Activated naive CD4-positive, alpha-beta T cell (primary cell): ENCODE measurements at places on chromosomes 7 and 10.
A peak's percentile ranks its signal among the peaks of the same experiment; 100 is the strongest.

DNA sequence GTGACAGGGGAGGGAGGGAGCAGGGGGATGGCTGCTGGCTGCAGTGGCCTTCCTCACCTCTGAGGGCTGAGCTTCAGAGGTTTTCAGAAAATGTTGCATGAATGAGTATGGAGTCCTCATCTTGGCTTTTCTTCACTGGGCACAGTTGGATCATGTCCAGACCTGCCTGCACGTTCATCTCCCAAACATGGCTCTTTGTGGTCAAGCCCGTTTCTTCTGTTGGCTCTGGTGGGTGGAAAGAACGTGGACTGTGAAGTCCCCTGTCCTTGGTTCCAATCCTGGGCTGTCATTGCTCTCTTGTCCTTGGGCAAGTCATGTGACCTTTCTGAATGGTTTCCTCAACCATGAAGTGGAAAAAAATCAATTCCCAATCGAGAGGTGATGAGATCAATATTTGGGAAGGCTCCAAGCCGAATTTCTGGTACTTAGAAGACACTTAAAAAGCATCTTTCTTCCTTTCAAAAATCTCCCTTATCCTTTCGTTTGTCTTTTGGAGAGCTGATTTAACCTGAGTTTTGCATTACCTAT lies 34.5 kb downstream of the TSPAN14 start:
- DNase-seq: no peak

DNA sequence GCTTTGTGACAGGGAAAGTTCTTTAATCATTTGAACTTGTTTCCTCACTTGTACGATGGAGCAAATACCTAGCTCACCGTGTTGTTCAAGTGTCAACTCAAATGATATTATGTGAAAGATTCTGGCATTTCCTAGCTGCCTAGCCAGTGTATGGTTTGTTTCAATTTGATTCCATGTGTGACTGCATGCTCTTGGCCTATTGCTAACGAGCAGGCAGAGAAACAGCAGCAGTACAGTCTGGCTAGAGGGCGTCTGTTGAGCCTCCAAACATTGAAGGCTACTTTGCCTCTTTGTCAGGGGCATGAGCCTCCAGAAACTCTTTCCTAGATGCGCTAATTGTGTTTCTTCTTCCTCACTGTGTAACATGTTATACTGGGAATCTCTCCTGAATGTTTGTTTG lies 417.4 kb downstream of the EXOC4 start:
- no peak for DNase-seq

GRCh38 chr7:48868916-48869315 lies 55.4 kb upstream of the CDC14C start:
- no peak for DNase-seq

DNA sequence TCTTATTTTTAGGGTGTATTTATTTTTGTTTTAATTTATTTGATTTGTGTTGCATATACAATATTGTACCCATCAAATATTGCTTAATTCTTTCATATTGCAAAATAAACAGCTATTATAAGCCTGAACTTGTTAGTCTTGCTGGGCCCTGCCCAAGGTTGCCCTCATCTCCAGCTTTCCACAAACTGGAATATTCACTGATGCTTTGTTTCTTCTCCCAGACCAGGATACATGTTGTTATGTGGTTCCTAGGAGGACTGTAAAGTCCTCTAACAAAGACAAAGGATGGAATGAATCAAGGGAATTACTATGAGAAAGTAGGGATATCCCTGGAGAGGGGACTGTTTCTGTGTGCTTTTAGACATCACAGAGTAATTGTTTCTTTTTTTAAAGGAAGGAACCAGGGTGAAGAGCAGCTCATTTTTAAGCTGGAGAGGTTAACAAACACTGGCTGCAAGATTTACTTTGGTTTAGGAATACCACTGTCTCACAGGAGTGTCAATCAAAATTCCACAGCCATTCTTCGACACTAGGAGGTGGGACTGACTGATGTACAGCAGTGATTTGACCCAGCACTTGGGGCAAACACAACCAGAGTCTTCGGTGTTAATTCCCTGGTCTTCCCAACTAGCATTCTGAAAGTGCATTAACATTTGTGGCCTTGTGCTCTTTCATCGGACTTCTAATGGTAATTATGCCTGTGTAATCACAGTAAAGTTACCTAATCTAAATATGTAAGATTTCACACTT lies 14.8 kb upstream of the CD36 start:
- DNase-seq: no peak

DNA sequence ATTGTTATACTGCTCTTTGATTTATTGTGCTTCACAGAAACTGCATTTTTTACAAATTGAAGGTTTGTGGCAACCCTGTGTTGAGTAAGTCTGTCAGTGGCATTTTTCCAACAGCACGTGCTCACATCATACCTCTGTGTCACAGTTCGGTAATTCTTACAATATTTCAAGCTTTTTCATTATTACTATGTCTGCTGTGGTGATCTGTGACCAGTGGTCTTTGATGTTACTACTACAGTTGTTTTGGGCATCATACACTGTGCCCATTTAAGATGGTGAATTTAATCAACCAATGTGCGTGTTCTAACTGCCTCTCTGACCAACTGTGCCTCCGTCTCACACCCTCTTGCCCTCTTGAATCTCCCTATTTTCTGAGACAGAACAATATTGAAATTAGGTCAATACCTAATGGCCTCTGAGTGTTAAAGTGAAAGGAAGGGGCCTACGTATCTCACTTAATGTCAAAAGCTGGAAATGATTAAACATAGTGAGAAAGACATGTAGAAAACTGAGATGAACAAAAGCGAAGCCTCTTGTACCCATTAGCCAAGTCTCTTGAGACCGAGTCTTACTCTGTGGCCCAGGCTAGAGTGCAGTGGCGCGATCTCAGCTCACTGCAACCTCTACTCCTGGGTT lies 20.2 kb upstream of the ASL start:
- no peak for DNase-seq

GRCh38 chr10:8095959-8096358 lies 41.5 kb downstream of the GATA3 start:
- DNase-seq: no peak

- no peak for DNase-seq
These were observed 50.6 kb downstream of the MGMT start for GRCh38 chr10:129517680-129518057.

DNA sequence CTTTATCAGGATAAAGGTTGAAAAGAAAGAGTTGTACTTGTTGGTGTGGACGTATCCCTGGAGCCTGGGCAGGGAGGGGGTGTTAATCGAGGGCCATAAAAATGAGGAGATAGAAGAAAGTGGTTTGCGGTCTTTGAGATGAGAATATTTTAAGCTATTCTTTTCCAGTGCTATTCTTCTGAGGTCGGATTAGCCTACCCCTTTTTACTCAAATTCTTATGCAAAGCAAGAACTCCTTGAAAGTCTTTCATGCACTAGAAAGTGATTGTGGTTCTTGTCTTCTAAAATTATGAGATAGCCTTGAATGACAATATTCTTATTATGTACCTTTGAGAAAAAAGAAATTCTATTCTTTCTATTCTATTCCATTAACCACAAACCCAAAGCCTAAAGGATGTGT lies 201.3 kb upstream of the SEMA3C start:
- no peak for DNase-seq

DNA sequence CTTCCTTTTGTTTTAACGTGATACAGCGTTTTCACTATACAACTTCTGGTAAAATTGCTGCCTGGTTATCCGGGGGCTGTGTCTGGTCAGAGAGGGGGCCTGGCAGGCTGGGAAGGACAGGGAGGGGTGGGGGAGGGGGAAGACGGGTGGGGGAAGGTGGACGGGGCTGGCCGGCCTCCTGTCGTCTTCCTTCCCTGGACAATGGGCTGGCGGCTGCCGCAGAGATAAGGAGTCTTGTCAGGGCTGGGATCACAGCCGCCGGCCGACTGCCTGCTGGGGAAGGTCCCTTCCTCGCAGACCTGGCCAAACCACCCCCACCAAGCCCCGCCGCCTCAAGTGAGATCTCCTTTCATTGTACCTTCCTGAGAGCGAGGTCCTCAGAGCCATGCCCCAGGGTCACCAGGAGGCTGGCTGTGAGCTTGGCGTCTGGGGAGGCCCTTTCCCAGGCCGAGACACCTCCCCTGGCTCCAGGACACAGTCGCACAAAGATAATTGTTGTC lies 151.2 kb upstream of the TNRC18 start:
- no peak for DNase-seq

GRCh38 chr10:21431799-21432198 lies 93.7 kb downstream of the SKIDA1 start:
- no peak for DNase-seq

DNA sequence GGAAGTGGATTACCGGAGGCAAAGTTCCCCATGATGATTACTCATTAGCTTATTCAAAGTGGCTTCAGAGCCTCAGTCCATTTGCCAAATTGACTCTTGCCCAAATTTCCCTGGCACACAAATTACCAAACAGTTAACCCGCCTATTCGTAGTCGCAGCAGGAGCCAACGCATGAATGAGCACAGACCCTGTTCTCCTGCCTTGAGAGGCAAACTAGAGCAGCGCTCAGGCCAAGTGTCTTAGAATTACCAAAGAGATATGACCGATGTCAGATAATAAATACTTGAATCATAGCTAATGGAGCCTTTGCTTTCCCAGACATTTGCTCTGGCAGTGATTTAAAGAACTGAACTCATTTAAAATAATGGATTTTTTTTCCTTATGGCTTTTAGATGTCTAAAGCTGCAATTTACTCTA lies 64.9 kb downstream of the CTTNBP2 start:
- DNase-seq: no peak

- DNase-seq: no peak
These were observed 210.7 kb downstream of the TRIL start for GRCh38 chr7:28747404-28747803.

DNA sequence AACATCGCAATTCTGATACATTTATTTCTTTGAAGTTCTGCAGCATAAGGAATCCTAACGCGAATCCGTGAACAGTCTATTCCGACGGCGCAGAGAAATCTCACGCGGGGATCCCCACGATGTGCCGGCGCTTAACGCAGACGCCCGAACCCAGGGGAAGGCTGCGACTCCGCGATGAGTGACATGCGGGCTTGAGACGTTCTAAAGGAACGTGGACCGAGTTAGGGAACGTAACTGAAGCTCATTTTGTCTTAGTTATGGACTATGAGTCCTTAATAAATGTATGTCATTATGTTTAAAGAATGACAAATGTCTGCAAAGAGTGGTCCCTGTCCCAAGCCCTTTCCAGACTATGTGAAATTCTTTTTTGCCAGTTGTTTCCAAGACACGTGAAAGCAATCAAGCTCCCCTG lies 995 bp upstream of the PARD3 start:
- no peak for DNase-seq

DNA sequence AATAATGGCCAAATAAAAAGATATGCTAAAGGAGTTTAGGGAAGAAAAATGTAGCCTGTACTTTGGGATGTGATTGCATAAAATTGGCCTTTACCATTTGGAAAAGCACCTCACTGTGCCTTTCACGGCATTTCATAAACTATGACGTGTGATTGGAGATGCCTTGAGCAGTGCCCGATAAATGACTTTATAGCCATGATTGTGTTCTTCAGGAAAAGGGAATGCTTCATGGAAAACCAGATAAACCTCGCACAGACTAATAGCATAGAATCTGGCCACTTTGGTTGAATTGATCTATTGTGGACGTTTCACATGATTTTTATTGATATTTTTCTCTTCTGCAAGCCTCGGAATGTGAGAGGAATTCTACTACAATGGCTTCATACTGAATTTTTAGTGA lies 502.0 kb upstream of the MKI67 start:
- no peak for DNase-seq

GRCh38 chr7:17989546-17989945 lies 38.1 kb downstream of the PRPS1L1 start:
- no peak for DNase-seq

DNA sequence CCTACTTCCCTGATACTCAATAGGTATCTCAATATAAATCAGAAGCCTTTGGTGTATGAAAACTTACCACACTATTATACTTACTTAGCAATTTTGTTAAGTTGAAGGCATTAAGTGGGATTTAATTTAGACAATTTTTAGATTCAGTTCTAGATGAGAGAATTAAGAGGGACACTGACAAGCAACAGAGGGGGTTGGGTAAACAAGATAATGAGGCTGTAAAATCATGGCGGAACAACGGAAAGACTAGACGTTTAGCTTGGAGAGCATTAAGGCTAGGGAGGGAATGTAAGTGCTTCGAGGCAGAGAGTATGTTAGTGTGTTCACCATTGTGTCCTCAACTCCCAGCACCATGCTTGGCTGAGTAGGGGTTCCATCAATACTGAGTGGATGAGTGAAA lies 71.3 kb downstream of the DENND11 start:
- DNase-seq: no peak

- DNase-seq: no peak
These were observed 11.0 kb upstream of the PDCD4 start for GRCh38 chr10:110860576-110861241.

DNA sequence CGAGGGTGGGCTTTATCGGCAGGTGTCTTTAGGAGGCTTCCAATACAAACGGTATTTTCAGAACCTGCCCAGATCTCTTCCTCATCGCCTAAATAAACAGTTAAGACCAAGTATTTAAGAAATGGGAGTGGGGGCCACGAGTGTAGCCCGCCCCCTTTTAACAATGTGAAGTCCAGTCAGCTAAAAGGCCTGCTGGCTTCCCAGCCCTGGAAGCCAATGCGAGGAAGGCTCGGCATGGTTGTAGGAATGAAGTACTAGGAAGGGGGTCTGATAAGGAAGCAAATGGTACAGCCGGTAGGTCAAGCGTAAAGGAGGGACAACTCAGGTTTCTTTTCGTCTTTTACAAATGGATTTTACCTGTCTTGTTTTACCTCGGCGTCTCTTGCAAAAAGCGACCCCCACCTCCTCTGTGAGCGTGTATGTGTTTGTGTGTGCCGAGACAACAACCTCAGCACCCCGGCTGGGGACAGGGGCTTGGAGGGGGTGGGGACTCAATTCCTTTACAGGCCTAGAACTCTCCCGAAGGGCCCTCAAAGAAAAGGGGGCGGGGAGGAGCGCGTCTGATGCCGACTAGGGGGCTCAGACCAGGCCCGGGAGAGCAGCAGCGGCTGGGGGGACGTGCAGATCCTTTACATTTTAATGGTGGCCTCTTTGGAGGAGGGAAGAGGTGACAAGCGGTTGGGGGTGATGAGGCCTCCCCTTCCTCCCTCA lies 147.6 kb downstream of the GPR85 start:
- peak; percentile 10 for DNase-seq

GRCh38 chr7:69678494-69679187 lies 80.4 kb downstream of the AUTS2 start:
- DNase-seq: no peak

DNA sequence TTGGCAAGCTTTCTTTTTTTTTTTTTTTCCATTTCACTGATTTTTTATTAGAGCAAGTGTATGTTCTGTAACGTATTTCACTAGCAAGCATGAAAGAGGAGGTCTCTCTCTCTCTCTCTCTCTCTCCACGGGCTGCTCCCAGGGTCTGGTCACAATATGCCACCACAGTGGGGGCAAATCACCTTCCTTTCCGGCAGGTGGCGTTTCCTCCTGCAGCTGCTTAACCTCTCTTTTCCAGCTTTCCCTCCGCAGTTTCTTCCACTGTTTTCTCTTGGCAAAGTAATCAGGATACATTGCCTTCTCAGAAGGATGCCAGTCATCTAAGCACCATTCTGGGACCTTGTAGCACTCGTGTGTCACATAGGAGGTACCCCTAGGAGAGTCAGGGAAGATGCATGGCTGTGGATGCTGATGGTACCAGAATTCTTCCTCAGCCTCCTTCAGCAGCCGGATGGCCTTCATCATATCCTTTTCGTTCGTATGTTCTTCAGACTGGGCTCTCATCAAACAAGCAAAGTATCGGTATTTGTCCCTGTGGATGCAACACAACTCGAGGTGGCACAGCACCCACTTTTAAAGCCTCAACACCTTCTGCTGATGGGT lies 197.3 kb upstream of the PODXL start:
- no peak for DNase-seq

GRCh38 chr10:58993480-58994221 lies 182.8 kb upstream of the PHYHIPL start:
- no peak for DNase-seq
